WTC11 (cell line): ENCODE measurements at places on chromosomes 1 and 21.

GRCh38 chr21:21385404-21385803, 387.2 kb downstream of the NCAM2 start:
- DNase-seq: no peak

GRCh38 chr1:93516164-93516563, 68.2 kb downstream of the FNBP1L start:
- DNase-seq: peak; percentile 21

DNA sequence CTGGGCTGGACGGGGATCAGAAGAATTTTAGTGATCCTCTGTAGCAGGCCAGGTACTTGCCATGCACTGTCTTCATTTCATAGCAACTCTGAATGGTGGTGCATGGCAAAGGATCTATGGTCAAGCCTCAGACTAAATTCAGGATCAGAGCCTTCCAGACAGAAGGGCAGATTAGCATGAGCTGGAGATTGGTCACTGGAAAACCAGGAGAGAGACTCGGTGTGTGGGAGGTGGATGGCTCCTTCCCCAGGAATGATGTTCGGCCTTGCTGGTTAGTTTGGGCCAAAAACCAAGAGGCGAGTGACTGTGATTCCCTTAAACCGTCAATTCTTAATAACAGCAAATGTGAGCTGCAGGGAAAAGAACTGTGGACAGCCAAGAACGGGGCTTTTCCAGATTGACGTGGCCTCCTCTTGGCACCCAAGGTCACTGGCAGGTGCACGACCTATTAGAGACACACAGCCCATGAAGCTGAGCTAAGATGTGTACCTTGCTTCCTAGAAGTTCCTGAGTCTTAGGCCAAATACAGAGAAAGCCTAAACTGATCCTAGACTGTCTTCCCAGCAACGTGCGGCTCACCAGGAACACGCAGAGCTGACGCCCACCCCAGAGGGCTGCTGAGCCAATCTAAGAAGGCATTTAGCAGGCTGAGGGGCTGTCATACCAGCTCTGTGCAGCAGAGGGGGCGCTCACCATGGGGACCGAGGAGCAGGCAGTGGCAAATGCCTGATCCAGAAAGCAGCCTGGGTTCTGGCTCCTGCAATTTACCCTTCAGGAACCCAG, 18.5 kb downstream of the ALDH4A1 start:
- DNase-seq: peak; percentile 90

GRCh38 chr1:115144176-115144575, 54.9 kb upstream of the TSPAN2 start:
- DNase-seq: no peak

DNA sequence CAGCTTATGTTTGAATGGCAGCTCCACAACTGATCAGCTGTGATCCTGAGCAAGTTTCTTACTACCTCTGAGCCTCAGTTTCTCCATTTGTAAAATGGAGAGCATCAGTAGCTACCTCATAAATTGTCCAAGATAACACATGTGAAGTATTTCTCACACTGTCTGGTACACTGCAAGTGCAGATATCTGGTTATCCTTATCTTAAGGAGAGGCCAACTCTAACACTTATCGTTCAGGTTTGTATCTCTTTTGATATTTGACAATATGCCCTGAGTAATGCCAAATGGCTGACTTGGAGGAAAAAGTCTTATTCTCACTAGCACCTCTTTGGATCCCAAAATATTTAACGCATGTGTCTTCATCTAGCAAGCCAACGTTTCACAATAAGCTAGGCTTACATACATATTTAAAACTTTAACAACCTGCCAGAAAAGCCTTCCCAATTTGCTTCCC, 2.7 kb downstream of the CSRP1 start:
- DNase-seq: no peak

DNA sequence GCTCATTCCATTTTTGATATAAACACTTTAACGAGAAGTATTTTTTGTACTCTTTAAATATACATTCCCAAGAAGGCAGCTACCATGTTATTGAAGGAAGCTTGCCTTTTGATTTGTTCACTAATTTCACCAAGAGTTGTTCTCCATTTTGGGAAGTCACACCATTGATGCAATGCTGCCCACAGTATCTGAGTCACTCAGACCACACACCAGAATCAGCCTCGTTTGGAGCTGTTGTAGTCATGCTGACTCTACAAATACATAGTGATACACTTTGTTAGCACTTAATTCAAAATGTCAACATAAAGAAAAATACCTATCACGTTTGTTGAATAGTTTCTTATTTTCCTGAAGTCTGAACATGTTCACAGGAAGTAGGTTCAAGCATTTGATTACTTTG, 78.7 kb downstream of the PAPPA2 start:
- DNase-seq: no peak

- DNase-seq: no peak
These were observed 57.8 kb downstream of the ZNF281 start for GRCh38 chr1:200351826-200352549.

GRCh38 chr1:223712850-223713474, 623 bp downstream of the CAPN2 start:
- DNase-seq: no peak

DNA sequence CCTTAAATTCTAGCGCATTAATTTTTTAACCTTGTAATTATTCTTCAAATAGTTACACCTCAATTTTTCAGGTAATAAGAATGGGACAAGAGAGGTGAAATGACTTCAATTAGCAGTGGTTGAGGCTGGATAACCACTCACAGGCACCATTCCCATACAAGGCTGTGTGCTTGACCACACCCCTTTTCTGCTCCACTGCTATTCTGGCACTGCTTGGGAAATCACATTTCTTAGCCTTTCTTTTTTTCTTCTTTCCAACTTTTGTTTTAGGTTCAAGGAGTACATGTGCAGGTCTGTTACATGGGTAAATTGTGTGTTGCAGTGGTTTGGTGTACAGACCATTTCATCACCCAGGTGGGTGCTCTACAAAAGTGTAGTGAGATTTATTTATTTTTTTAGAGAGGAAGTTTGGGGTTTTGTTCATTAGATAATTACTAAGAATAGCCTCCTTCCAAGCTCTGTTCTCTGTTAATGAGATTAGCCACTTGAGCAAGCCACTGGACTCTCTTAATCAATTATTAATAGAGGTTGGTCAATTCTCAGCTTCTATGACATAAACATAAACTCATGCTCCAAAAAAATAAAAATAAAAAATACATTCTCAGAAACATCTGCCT, 14.4 kb downstream of the ILDR2 start:
- no peak for DNase-seq

GRCh38 chr1:93607814-93608186, 73.8 kb downstream of the BCAR3 start:
- no peak for DNase-seq

- no peak for DNase-seq
These were observed 88.8 kb downstream of the CDC7 start for GRCh38 chr1:91589437-91589836.

DNA sequence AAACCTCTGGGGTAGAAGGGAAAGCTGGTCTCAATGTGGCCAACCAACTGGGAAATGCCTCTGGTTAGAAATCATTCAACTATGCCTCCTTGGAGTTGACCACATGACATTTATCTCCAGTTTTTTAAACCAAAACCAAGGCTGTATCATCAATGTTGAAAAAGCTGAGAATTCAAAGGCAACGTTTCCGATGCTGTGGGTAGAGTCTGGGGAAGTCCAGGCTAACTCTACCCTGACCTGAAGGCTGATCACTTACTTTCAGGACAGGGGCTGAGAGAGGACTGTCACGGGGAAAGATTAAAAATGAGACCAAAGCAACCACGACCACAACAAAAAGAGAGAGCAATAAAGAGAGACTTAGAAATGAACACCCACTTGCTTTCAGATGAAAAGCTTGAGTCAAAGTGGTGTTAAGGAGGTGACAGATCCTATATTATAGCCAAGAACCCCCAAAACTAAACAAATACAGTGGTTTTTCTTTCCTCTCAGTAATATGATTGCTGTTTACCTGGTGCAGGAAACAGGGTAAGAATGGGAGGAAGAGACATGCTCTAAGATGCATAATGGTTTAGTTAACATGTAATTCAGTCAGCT, 90.8 kb upstream of the TNFSF4 start:
- no peak for DNase-seq

DNA sequence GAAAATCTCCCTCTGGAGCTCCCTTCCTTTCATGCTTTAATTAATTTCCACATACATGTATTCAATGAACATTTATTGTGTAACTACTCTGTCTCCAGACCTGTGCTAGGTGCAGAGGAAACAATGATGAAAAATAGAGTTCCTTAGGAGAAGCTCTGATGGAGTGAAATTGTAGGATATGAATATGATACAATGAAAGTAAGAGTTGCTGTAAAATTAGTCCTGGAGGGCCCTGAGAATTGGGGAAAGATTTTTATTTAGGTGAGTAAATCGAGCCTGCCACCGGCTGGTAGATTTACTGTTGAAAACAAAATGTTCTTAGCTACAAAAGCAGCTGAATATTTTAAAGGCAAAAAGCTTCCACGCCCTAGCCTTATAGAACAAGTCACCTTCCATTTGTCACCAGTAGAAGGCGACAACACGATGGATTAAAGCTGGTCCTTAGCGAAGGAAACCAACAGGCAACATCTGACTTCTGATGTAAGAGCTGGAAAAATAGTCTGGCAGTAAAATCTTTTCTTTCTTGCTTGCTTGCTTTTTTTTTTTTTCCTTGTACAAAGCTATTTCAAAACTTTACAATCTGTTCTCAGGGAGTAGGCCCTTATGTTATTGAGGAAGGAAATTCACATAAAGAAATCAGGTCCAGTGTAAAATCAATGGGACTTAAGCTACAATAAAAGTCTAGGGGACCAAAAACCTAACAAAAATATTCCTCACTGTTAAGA, 82.0 kb upstream of the ROR1 start:
- DNase-seq: peak; percentile 41

GRCh38 chr1:224623743-224624333, 7.7 kb downstream of the CNIH3 start:
- DNase-seq: no peak
